ENCODE measurements at places on chromosomes 1 and 21.

- DNase-seq: no peak
These were observed 52.3 kb upstream of the POU2F1 start for GRCh38 chr1:167168424-167168823.

- no peak for DNase-seq
These were observed 876 bp upstream of the NAV1 start for GRCh38 chr1:201537891-201538611.

GRCh38 chr21:28805885-28806284, 186.8 kb downstream of the LTN1 start:
- no peak for DNase-seq

DNA sequence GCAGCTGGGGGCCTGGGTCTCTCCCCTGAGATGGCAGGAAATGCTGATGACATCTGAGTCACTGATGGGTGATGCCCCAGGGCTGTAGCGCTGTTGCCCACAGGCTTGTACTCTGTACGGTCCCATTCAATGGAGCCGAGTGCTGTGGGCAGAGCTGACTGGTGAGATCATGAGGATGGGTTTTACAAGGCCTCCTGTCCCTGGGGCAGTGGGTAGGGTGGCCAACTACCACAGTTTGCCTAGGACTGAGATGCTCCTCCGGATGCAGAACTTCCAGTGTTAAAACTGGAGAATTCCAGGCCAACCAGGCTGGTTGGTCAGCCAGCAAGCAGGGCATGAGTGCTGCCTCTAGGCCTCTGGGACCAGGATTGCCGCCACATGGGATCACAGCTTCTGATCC, 9.2 kb downstream of the PHLDA3 start:
- peak; percentile 66 for DNase-seq

- DNase-seq: no peak
These were observed 39.0 kb downstream of the TBX19 start for GRCh38 chr1:168319691-168320090.

DNA sequence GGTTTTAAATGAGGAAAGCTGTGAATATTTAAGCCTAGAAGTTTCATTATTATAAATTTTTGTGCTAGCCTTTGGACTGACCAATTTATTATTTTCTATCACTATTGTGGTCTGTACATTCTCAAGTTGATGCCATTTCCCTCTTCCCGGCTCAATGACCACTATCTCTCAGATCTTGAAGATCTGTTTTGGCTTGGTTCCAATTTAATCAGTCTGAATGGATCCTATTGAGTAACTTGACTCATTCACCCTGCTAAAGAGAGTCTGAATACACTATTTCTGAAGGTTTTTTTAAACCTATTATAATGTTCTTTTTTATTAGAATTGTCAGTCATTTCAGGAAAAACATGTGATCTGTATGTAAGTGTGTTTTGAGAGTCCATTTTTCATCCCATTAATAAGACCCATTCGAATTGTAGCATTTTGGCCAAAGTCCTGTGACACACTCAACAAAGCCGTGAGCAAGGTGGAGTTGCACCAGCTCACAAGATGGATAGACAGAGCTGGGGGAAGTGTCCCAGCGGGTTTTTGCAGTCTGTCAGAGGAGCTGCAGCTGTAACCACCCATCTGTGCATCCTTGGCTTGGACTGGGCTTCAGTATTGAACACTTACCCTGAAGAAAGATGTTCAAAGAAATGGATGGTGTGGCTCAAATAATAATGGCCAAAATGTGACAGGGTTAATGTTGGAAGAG, 145.6 kb downstream of the NFIA start:
- DNase-seq: no peak

GRCh38 chr1:209618756-209619420, 33.3 kb downstream of the LAMB3 start:
- no peak for DNase-seq
